ENCODE measurements at places on chromosomes 7 and 10. TPM values are rescaled to one million over a fixed set of nuclear protein-coding genes. Genes with fewer than 3 reads are reported as not detected.

Gene LDB3
- not detected for total RNA-seq

Gene SEMA3D
- 0.32 TPM for total RNA-seq

Gene ADAM12
- 0.63 TPM for total RNA-seq

Gene SEC31B
- 1.6 TPM for total RNA-seq

Gene OR2A1
- total RNA-seq: not detected

Gene NUDCD3
- 218 TPM for total RNA-seq

Gene CALML3
- not detected for total RNA-seq

Gene SFTPA1
- not detected for total RNA-seq

Gene TAS2R41
- total RNA-seq: not detected

Gene SLC26A4
- 0.81 TPM for total RNA-seq

Gene MYL10
- not detected for total RNA-seq

Gene POLR2J3
- total RNA-seq: 104 TPM

Gene IFIT3
- 8.9 TPM for total RNA-seq

Gene MMD2
- not detected for total RNA-seq

Gene SDHAF3
- 2.1 TPM for total RNA-seq

Gene TRIM74
- not detected for total RNA-seq

Gene GAD2
- total RNA-seq: not detected

Gene LIPM
- not detected for total RNA-seq

Gene GNGT1
- not detected for total RNA-seq

Gene SLC13A1
- not detected for total RNA-seq

Gene FAM107B
- total RNA-seq: 76.3 TPM

Gene LIPJ
- under 0.01 TPM for total RNA-seq

Gene ZPBP
- not detected for total RNA-seq

Gene NXPH1
- not detected for total RNA-seq

Gene PIP
- not detected for total RNA-seq

Gene CYP3A7
- not detected for total RNA-seq

Gene CUBN
- 14.9 TPM for total RNA-seq

Gene CLDN4
- total RNA-seq: 0.06 TPM

Gene VIPR2
- not detected for total RNA-seq

Gene BAIAP2L1
- 0.31 TPM for total RNA-seq

Gene PAPOLB
- not detected for total RNA-seq

Gene DGKB
- not detected for total RNA-seq

Gene MACROH2A2
- 0.16 TPM for total RNA-seq
